Sigmoid colon (tissue), 7 donors: ENCODE measurements at places on chromosomes 3 and 15. TPM values are rescaled to one million over a fixed set of nuclear protein-coding genes. Genes with fewer than 3 reads are reported as not detected.

The ZBTB20 gene
- total RNA-seq = 65.6 TPM

The GADL1 gene
- total RNA-seq = not detected

The CHRM5 gene
- not detected for total RNA-seq

The TRH gene
- total RNA-seq = not detected

The DGKG gene
- total RNA-seq = 30.7 TPM

The C3orf70 gene
- 26.0 TPM for total RNA-seq

The GOLGA8J gene
- not detected for total RNA-seq

The CNTN4 gene
- 8.7 TPM for total RNA-seq

The GP5 gene
- total RNA-seq = not detected

The PLSCR5 gene
- total RNA-seq = not detected

The ZNF774 gene
- 1.5 TPM for total RNA-seq

The RBP2 gene
- not detected for total RNA-seq
